Osteoblast (primary cell): ENCODE measurements at places on chromosomes 5 and 9. TPM values are rescaled to one million over a fixed set of nuclear protein-coding genes. Genes with fewer than 3 reads are reported as not detected.

- H3K4me3 ChIP-seq = no peak overlapping the region
- H3K27me3 ChIP-seq = no peaks in the 10 kb centered on the region
- H3K36me3 ChIP-seq = no peaks in the 10 kb centered on the region
- peak overlapping the region; percentile 68 for H3K27ac ChIP-seq
Measured at GRCh38 chr5:159765135-159765433, 151.2 kb upstream of the ADRA1B start.

GRCh38 chr5:6251565-6252102, 126.7 kb downstream of the MED10 start:
- DNase-seq = no peak
- H3K36me3 ChIP-seq = no peaks in the 10 kb centered on the region
- no peak overlapping the region for H3K4me3 ChIP-seq
- H3K27me3 ChIP-seq = no peaks in the 10 kb centered on the region
- H3K27ac ChIP-seq = no peak overlapping the region

DNA sequence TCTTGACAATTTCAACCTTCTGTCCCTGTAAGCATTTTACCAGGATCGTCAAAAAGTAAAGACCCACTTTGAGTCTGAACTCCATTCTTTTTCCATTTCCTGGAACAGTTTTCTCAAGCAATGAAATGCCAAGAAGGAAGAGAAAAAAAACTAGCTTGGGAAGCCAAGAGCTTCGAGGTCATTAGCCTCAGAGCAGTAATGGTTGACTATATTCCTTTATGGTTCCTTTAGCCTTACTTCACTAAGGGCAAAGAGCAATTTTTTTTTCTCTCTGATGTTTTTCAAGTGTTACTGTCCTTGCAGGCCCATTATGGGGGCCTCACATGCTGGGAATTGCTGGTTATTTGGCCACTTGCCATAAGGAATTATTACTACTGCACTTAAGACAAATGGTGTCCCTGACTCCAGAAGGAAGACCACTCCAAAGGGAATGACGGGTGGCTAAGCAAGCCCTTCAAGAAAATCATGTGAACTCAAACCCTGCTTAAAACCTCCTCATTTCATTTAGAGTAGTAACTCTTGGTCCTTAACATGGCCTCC, 37.1 kb downstream of the BNC2 start:
- no peak overlapping the region for H3K27ac ChIP-seq
- no peak overlapping the region for H3K4me3 ChIP-seq
- no peaks in the 10 kb centered on the region for H3K36me3 ChIP-seq
- DNase-seq = no peak
- no peaks in the 10 kb centered on the region for H3K27me3 ChIP-seq

- no peaks in the 10 kb centered on the region for H3K27me3 ChIP-seq
- peak overlapping the region; percentile 34 for H3K27ac ChIP-seq
- H3K4me3 ChIP-seq = no peak overlapping the region
- H3K36me3 ChIP-seq = no peaks in the 10 kb centered on the region
- peaks cover 12% of the 10 kb centered on the region for H3K4me1 ChIP-seq
Measured at GRCh38 chr5:52837591-52838001, 49.9 kb downstream of the ITGA1 start.

DNA sequence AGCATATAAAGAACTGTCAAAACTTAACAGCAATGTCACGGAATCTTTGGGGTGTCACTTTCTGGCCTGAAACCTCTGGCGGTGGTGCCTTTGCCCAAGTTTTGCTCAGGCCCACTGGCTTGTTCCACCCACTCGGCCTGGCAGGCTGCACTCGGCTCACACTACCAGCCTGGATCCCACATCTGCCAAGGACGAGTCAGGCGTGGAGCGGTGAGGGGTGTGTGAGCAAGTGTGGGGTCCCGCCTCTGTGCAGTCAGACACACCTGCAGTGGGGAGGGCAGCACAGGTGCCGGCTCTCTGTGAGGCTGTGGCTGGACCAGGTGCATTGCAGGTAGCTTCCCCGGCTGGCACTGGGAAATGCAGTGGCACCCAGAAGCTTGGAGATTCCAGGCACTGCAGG, 40.0 kb downstream of the TSPAN17 start:
- H3K27ac ChIP-seq = no peak overlapping the region
- peaks cover 49% of the 10 kb centered on the region for H3K27me3 ChIP-seq
- DNase-seq = no peak
- no peaks in the 10 kb centered on the region for H3K4me1 ChIP-seq
- H3K36me3 ChIP-seq = no peaks in the 10 kb centered on the region
- H3K4me3 ChIP-seq = no peak overlapping the region

- H3K4me1 ChIP-seq = no peaks in the 10 kb centered on the region
- H3K27ac ChIP-seq = no peak overlapping the region
- no peak overlapping the region for H3K4me3 ChIP-seq
- H3K27me3 ChIP-seq = peaks cover 5% of the 10 kb centered on the region
- no peaks in the 10 kb centered on the region for H3K36me3 ChIP-seq
Measured at GRCh38 chr5:56402266-56403220, 169.4 kb upstream of the ANKRD55 start.

The PCDHB6 gene
- 0.59 and 0.72 TPM in 2 replicates for total RNA-seq

The RABEPK gene
- 28.6 and 30.6 TPM in 2 replicates for total RNA-seq

The FOCAD gene
- total RNA-seq = 45.6 and 53.0 TPM in 2 replicates
